ENCODE measurements at places on chromosomes 12 and 14. TPM values are rescaled to one million over a fixed set of nuclear protein-coding genes. Genes with fewer than 3 reads are reported as not detected.

SRGAP1 gene
- 6.2 TPM for total RNA-seq

RPGRIP1 gene
- not detected for total RNA-seq

TEAD4 gene
- 6.8 TPM for total RNA-seq

NPFF gene
- total RNA-seq, result not detected

MYF5 gene
- not detected for total RNA-seq

SERPINA6 gene
- not detected for total RNA-seq

LRTM2 gene
- not detected for total RNA-seq

METTL3 gene
- 63.4 TPM for total RNA-seq

KRT77 gene
- total RNA-seq, result not detected

PGF gene
- total RNA-seq, result 0.60 TPM

KRT6A gene
- total RNA-seq, result not detected

GDF3 gene
- not detected for total RNA-seq

BRAP gene
- total RNA-seq, result 19.0 TPM

P2RX2 gene
- total RNA-seq, result not detected

KRT82 gene
- total RNA-seq, result not detected

SRRM4 gene
- total RNA-seq, result not detected

FGD6 gene
- total RNA-seq, result 18.7 TPM

BDKRB1 gene
- 57.4 TPM for total RNA-seq

Data from smooth muscle cell of the umbilical artery (primary cell).